Stimulated activated CD8-positive, alpha-beta memory T cell treated with anti-CD3 and anti-CD28 coated beads, Interleukin-4, amount 100 ng/mL, for 4 hours (primary cell): ENCODE measurements at places on chromosomes 3 and 15.

DNA sequence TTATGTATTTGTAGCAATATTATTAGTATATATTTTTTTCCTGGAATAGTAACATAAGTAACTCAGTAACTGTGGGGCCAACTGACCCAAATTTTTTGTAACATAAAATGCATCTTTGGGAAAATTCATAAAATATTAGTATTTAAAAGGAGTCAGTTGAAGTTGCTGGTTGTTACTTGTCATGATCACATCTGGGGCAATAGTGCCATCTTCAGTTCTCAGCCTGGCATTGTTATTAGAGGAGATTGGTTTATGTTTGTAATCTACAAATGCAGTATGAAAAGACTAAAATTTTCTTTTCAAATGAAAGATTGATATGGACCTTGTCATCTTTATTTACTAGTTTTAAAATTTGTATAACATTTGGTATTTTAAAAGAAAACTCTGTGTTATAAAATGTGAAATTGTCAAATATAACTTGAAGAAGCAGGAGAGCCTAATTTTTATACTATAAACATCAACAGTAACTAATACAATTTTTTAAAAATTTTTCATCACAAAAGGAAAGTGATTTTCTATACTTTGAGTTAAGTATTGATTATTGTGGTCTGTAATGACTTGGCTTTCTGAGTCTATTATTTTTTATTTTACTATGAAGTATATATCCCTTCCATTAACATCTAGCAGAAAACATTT is 38.8 kb upstream of the MLF1 start:
- no peak for DNase-seq

- no peak for DNase-seq
Observed at GRCh38 chr3:122025296-122025695, 3.2 kb upstream of the ILDR1 start.

DNA sequence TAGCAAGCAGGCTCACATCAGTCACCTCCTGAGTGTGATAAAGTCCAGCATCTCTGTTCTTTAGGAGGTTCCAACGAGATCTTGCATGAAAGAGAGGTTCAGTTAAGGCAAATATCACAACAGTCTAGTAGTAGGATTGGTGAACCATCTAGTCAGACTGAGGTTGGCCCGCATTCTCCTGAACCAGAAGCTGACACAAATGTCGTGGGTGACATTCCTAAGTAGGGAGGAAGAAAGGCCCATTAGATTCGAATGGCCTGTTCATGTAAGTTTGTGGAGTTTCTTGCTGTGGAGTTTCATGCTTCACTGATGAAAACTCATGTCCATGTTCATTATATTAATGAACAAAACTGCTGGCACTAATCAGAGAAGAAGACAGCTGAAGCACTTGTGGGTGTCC is 66.7 kb upstream of the XCR1 start:
- DNase-seq = no peak

DNA sequence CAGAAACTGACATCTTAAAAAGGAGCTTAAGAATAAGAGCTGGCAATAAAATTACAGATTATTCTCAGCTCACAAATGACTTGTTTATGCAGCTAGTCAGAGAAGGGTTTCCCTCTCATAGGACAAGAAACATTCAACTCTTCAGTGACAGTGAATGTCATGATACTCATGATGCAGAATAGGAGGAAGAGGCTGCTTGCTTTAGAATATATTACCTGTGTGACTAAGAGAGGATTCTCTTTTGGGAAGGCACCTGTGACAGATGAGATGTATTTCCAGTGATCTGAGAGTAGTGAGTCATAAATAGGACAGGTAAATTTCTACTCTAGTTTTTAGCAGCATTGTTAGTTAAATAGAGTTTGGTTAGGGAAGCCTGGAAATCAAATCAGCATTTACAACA is 39.9 kb downstream of the RASA2 start:
- DNase-seq = no peak

DNA sequence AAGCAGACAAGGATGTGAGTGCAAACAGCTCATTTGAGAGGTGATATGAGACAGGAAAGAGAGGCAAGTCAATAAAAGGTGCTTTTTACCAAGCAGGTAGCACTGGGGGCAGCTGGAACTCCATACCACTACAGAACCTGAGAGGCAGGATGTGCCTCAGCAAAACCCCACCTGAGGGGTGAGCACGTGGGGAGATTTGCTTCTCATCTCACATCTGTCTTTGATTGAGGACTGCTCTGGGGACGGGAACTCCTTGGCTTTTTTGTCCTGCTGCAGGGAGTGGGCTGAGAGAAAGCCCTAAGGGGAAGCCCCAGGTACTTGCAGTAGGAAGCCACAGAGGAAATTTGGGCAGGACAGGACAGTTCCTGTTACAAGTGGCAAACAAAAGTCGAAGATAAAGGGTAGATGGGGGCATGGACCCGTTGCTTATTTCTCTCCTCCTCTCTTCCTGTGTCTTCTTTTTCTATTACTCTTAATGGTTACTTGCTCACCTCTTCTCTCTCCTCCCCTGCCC is 27.1 kb downstream of the CFAP161 start:
- no peak for DNase-seq

GRCh38 chr3:55207744-55208143 is 279.4 kb downstream of the WNT5A start:
- DNase-seq = no peak

GRCh38 chr3:160869825-160870224 is 113.8 kb downstream of the PPM1L start:
- no peak for DNase-seq

GRCh38 chr3:141409940-141410241 is 41.6 kb downstream of the ZBTB38 start:
- DNase-seq = no peak

DNA sequence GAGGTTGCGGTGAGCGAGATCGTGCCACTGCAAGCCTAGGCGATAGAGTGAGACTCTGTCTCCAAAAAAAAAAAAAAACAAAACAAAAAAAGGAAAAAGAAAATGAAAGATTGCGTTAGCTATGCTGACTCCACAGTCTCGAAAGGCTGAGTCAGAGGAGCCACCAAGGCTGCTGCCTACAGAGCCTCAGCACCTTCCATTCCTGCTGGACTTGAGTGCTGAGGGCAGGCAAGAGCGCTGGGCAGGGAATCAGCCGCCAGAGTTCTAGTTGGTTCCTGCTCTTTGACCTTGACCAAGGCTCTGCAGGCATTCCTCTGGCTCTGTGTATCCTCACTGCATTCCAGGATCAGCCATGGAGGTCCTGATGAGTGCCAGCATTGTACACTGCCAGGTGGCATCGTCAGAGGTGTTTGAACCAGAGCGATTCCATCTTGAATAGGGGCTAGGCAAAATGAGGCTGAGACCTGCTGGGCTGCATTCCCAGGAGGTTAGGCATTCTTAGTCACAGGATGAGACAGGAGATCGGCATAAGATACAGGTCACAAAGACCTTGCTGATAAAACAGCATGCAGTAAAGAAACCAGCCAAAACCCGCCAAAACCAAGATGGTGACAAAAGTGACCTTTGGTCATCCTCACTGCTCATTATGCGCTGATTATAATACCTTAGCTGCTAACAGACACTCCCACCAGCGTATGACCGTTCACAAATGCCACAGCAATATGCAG is 5.9 kb downstream of the MESP2 start:
- no peak for DNase-seq
